ENCODE measurements at places on chromosomes 11 and 22.
A peak's percentile ranks its signal among the peaks of the same experiment; 100 is the strongest.

DNA sequence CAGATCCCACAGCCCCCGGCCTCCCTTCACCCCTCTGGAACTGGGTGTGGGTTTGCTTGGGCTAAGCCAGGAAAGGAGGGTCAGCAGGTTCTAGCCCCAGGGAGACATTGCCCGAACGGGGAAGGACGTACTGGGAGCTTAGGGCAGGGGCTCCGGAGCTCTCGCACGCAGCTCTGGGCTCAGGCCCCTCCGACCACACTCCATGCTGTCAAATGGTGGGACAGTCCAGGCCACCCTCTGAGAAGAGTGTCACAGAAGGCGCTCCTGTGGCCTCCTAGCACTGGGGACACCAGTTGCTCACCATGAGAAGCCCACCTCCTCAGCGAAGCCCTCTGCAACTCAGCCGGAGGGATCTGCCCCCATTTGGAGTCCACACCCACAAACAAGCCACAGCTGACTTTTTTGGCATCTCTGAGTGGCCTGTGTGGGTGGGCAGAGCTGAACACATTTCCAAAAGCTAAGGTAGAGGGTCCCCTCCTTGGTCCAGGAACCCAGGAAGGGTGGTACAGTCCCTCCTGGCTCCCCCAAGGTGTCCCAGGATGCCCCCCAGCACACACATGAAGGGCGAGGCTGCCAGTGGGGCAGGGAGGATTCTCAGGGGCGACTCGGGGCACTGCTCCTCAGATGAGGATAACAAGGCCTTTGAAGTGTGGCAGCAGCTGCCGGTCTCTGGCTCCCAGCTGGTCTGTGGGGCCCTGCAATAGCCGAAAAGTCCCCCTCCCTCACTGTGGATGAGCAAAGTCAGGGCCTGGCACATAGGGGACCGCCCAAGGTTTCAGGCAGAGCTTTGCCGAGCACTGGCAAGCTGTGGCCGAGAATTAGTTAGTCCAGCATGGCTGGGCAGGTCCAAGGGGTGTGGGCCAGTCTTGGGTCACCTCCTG is 13.0 kb upstream of the TEF start:
- DNase-seq: no peak

- DNase-seq: no peak
Observed at GRCh38 chr22:29517215-29517908, 36.2 kb downstream of the THOC5 start.

GRCh38 chr11:120335556-120335907 is 681 bp upstream of the ARHGEF12 start:
- DNase-seq: no peak

- DNase-seq: peak; percentile 85
Observed at GRCh38 chr11:795634-796564, 2.2 kb downstream of the SLC25A22 start.

- peak; percentile 7 for DNase-seq
Observed at GRCh38 chr11:45025716-45026492, 75.2 kb upstream of the TP53I11 start.

DNA sequence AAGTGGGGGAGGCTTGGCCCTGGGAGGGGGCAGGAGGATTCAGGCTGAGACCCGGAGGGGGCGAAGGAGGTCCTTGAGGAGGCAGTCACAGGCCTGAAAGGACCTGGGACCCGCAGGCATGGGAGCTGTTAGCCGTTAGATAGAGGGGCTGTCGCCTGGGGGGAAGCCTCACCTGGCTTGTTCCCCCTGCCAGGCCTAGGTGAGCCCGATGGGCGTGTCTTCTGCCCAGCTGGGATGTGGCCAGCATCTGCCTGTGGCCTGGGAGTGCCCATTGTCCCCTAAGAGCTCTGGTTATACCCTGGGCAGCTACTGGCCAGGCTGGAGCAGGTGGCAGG is 1.8 kb upstream of the DUSP8 start:
- no peak for DNase-seq

DNA sequence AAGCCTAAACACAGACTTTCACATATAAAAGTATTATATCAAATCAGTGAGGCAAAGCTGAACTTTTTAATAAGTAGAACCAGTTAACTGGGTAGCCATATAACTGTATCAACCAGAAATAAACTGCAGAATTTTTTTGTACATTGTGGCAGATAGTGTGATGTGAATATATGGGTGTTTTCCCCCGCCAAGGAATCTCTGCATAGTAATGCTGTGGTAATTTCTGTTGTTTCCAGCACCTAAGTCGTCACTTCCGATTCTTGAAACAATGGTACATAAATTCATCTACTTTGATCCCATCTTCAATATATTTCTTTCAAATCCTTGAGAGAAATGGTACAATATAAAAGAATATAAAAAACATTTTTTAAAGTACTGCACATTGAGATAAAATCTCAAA is 39.6 kb downstream of the NARS2 start:
- DNase-seq: no peak

- no peak for DNase-seq
Observed at GRCh38 chr22:36196254-36197064, 5.2 kb downstream of the APOL4 start.

DNA sequence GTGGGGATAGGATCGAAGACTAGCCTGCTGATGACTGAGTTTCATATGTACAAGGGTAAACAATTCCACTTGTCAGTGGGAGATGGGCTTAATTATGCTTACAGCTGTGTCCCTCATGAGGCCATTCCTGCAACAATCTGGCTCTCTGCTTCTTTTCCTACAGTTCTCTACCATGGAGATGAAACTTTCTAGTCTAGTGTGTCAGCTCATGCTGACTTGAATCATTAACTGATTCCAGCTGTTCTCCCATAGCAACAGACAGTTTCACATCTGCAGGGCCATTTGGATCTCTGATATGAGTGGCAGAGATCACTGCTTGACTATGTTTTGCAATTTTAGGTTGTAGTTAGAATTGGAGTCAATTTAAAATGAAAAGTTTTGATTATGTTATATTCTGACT is 1251.7 kb upstream of the RAG2 start:
- DNase-seq: no peak

- no peak for DNase-seq
Observed at GRCh38 chr11:128942272-128942612, 429 bp downstream of the TP53AIP1 start.

DNA sequence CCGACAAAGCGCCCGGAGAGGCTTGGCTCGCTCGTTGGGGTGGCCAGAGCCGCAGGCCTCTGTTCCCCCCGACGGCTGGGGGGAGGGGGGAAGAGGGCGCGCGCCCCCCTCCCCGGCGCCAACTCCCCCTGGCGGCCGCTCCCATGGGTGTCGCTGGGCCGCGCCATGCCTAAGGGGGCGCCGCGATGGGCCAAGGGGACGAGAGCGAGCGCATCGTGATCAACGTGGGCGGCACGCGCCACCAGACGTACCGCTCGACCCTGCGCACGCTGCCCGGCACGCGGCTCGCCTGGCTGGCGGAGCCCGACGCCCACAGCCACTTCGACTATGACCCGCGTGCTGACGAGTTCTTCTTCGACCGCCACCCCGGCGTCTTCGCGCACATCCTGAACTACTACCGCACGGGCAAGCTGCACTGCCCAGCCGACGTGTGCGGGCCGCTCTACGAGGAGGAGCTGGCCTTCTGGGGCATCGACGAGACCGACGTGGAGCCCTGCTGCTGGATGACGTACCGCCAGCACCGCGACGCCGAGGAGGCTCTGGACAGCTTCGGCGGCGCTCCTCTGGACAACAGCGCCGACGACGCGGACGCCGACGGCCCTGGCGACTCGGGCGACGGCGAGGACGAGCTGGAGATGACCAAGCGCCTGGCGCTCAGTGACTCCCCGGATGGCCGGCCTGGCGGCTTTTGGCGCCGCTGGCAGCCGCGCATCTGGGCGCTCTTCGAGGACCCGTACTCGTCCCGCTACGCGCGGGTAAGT is 1.4 kb downstream of the KCNC1 start:
- no peak for DNase-seq

- no peak for DNase-seq
Observed at GRCh38 chr11:107549954-107550285, 15.6 kb downstream of the ALKBH8 start.

DNA sequence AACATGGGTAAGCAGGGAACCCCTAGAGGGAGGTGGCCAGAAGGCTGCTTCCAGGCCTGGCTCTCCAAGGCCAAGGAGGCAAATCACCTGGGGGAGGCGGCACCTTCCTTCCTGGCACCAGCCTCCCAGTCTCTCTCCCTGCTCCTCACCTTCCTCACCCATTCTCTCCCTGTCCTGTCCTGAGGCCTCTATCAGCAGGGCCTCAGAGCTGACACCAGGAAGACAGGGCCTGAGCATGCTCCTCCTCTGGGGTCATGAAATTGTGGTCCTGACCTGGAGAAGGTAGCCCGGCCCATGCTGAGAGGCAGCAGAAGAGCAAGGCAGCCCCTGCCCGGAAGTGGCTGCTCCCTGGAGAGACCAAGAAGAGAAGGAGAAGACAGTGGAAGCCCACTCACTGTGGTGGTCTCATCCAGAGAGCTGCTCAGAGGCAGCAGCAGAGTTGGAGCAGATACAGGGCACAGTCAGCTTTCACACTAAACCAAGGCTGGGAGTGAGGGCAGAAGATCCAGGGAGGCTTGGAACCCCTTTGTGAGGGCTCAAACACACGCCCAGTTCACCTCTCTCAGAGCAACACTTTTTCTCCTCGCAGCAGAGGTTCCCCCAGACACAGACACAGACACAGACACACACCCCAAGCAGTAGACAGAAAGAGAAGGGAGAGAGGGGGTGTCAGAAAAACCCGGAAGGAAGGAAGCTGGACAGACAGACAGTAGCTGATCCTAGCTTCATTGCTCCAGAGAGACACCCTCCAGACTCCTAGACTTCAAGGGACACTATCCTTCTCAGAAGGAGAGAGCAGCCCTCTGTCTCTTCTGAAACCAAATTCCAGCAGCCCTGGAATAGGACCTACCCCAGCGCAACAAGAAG is 1.8 kb downstream of the BCL9L start:
- DNase-seq: peak; percentile 47

GRCh38 chr11:3905080-3905953 is 49.9 kb downstream of the STIM1 start:
- peak; percentile 81 for DNase-seq

GRCh38 chr22:41780746-41781505 is 19.6 kb upstream of the CCDC134 start:
- peak; percentile 96 for DNase-seq

GRCh38 chr11:65615950-65616574 is 486 bp downstream of the PCNX3 start:
- DNase-seq: no peak

DNA sequence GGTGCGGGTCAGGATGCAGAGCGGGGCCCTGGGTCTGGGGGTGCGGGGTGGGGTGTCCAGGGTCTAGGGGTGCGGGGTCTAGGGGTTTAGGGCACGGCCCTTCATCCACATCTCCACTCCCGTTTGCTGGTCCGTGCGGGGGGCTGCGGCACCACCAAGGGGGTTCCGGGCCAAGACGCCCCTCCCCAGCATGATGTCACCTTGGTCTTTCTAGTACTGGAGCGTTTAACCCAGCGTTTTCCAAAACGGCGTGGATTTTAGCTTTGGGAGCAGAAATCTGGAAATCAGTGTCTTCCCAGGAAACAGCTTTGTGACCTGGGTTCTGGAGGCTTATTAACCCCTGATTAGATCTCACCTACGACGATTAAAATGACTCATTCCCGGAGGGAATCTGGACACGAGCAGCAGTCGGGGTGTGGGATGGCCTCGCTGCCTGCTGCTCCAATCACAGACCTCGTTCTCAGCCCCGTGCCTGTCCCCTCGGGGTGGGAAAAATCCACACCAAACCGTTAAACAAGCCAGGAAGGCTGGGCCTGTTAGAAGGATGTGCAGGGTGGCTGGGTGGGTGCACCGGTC is 759 bp downstream of the AP2A2 start:
- DNase-seq: no peak

GRCh38 chr11:6638429-6638828 is 17.2 kb downstream of the DCHS1 start:
- DNase-seq: no peak

DNA sequence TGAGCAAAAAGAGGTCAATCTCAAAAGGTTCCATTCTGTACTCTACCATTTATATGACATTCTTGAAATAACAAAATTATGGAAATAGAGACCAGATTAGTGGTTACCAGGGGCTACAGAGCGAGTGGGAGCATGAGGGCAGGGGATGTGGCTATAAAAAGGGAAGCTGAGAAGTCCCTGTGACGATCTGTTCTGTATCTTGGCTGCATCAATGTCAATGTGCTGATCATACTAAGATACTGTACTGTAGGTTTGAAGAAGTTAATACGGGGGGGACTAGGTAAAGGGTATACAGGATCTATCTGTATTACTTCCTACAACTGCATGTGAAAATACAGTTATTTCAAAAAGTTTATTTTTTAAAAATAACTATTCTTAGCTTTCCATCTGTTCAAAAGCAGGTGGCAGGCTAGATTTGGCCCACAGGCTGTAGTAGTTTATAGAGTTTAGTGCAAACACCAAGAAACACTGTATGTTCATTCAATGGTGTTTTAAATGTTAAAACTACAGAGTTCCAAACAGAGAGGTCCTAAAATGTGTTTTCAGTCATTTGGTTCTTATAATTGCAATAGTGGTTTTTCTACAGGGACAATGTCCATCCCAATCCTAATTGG is 78.2 kb downstream of the SMCO4 start:
- DNase-seq: no peak

DNA sequence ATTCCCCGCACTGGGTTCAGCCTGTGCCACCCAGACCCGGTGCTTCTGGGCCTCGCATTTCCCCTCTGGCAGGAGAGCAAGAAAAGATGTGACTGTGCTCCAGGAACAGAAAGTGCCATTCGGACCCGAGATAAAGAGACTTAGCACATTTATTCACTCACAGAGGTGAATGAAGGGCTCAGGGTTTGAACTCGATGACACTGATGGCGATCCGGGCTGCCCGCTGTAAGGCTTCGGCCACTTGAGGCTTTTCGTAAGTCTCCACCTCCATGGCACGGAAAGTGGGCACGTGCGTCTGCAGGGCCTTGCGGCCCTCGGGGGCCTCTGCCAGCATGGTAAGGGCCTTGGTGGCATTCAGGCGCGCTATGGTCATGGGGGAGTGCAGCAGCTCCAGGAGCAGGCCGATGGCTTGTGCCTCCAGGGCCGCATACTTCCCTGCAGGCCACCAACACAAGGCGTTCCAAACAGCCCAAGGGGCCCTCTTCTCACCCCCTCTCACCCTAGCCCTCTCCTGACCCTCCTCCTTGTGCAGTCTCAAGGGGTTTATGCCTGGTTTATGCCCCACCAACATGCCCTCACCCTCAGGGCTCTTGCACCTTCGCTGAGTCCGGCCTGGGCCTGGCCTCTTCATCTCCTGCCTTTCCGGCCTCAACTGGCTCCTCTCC is 10.9 kb upstream of the GNAZ start:
- DNase-seq: no peak

DNA sequence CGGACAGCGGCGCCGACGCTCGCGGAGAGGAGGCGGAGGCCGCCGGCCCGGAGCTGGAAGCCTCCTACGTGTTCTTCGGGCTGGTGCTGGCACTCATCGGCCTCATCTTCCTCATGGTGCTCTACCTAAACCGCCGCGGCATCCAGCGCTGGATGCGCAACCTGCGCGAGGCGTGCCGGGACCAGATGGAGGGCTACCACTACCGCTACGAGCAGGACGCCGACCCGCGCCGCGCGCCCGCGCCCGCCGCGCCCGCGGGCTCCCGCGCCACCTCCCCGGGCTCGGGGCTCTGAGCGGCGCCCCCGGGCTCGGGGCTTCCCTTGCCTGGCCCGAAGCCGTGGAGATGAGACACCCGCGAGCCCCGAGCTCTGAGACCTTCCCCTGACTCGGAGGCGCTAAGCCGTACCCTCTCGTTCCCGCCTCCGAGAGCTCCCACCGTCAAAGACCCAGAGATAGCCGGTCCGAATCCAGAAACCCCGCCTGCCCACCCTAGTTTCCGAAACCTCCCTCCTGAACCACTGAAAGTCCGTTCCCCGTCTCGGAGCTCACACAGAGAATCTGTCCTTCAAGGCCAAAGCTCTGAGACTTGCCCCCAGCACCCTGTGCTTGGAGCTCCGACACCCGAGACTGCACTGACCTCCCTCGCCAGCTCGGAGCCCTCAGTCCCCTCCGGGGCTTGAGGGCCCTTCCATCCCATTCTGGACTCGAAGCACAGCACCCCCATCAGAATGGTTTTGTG is 1.5 kb downstream of the TPBGL start:
- no peak for DNase-seq

Data from CD4-positive, alpha-beta T cell treated with Interleukin-6 at 100 ng/mL for 8 hours (primary cell).